Activated naive CD4-positive, alpha-beta T cell treated with Interleukin-2 at 50 U/mL for 16 hours (primary cell): ENCODE measurements at places on chromosomes 3 and 15.

GRCh38 chr3:169256796-169257522 is 406.6 kb downstream of the MECOM start:
- no peak for DNase-seq

DNA sequence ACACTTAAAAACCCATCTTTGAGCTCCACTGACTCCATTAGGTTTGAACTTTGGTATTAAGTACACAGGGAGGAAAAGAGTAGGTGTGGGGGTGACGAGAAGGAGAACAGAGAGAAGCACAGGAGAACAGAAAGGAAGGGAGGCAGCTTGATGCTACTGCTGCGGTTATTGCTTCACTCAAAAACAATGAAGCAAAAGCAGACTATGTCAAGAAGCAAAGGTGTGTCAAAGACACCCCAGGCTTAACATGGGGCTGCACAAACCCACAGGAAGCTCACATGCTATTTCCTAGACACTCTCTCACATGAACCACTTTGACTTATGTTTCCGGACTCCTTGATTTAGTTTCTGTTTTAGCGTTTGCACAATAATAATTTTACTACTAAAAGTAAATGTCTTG is 961.0 kb upstream of the CFAP20DC start:
- DNase-seq = peak; percentile 51

- DNase-seq = no peak
These were observed 192.2 kb upstream of the THRB start for GRCh38 chr3:24686808-24687207.

DNA sequence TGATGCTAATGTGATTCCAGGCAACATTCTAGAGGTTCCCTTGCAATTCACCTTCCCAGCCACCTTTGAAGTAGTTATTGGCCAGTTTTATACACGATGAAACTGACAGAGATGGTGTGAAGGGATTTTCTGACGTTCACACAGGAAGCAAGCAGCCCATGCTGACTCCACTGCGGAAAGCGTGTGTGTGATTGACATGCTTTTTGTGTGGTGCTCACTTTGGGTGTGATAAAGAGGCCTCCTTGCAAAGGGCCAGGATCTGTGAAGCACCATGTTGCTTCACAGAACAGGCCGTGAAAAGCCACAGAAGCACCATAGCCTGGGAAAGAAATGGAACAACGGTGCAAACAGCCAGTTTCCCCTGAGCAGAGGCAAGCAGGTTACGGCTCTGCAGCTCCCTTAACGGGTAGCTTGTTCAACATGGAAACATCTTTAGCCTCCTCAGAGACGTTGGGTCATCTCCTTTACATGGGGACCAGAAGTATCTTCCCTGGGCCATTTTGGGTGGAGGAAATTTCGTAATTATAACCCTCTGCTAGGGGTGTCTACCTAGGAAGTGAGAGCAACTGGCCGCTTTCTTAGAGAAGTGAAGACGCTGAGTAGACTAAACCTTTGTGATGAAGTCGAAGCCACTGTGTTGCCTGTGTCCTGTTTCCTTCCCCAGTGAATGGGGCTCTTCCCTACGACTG is 108.5 kb downstream of the APBA2 start:
- DNase-seq = peak; percentile 46

DNA sequence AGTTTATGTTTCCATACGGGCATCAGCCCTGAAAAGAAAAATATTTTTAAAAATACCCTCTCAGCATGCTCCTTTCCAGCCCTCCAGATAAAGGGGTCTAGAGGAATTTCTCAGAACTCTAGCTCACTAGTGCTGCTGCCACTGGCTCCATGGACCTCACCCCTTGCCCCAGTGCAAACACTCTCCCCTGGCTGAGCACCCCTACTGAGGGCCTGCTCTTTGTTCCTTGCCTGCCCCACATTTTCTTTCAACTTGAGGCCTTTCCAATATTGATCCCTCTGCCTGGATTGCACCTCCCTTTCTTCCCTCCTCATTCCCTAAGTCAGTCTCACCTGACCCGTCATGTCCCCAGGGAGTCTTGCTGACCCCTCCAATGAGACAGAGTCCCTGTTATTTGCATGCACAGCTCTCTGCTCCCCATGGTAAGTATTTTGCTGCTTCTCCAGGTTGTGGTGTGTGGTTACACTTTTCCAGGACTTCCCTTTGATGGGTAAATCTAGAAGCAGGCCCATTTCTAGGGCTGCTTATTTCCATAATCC is 196.5 kb downstream of the EPHB1 start:
- DNase-seq = no peak

- DNase-seq = no peak
These were observed 44.2 kb upstream of the C3orf70 start for GRCh38 chr3:185197068-185197467.
